Lower lobe of right lung (tissue), 2 donors: ENCODE measurements at places on chromosomes 5 and 9. TPM values are rescaled to one million over a fixed set of nuclear protein-coding genes. Genes with fewer than 3 reads are reported as not detected.

The OR1L4 gene
- not detected for total RNA-seq

The IGFBPL1 gene
- total RNA-seq: 0.35 TPM

The SLC34A3 gene
- not detected for total RNA-seq

- no peak for DNase-seq
Observed at GRCh38 chr5:160514866-160515265, 93.2 kb downstream of the PTTG1 start.

- no peak for DNase-seq
Observed at GRCh38 chr5:10856071-10856470, 95.0 kb upstream of the DAP start.

DNA sequence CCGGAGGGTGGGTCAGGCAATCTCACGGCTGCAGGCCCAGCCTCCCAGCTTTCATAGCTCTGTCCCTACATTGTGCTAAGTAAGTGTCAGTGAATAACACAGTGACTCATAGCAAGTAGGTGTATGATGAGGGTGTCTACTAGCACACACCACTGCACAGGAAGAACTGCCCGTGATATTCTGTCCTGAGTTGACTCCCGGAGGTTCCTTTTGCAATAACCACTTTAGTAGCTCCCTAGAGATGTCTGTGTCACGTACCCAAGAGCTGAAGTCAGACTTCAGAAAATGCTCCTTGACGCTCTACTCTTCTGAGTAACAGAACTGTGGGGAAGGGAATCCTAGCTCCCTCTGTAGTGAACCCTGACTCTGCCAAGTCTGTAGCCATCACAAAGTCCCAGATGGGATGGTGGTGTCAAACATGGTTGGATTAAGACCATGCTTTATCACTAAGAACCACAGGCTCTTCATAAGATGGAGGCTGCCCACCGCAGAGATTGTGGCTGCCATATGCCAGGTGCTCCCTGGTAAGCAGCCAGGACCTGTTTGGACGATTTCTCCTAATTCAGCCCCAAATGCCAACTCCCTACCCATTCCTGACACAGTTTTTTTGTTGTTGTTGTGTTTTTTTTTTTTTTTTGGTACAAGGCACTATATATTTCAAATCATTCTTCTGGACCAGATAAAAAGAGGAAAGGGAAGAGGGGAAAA lies 352.6 kb upstream of the PANK3 start:
- DNase-seq: no peak

DNA sequence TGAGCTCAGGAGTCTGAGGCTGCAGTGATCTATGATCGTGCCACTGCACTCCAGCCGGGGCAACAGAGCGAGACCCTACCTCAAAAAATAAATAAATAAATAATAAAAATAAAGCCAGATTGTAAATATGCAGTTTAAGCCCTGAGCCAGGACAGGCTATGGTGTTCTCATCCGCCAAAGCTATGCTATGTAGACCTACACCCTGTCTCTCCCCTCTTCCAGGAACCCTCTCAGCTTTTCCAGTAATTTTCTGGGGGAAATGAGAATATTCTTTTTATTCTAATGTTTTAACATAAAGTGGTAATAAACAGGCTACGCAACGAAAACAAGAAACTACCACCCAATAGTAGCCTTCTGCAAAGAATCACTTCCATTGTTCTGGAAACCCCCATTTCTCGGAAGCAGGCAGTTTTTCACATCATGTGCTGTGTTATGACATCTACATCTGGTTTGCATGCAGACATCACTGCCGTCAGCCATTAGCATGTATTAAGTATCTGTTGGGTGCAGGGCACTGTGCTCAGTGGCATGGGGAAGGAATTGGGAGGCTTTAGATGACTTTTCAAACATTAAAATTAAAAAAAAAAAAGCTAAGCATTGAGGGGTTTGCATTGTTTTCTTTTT lies 38.0 kb upstream of the F2R start:
- no peak for DNase-seq

- no peak for DNase-seq
Observed at GRCh38 chr5:115179394-115180164, 9.9 kb upstream of the TRIM36 start.

GRCh38 chr9:136576269-136576626 lies 30.4 kb upstream of the NOTCH1 start:
- no peak for DNase-seq

The NMUR2 gene
- not detected for total RNA-seq

DNA sequence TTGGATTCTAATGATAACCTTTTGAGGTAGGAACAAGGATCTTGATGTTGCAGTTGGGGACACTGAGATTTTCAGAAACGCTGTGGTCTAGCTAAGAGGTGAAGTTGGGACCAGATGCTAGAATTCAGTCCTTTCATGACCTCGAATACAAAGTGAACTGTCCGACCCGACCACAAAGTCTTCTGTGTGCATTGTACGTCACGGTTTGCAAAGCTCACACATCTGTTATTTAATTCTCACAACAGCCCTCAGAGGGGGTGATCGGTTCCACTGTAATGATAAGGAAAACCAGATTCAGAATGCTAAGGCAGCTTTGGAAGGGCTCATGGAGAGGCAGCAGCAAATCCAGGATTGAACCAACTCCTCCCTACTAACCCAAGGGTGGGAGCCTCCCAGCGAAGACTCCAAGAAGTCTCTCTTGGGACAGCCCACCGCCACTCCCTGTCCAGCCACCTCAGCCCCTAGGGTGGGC lies 16.6 kb upstream of the KIF12 start:
- no peak for DNase-seq

- no peak for DNase-seq
Observed at GRCh38 chr5:68970617-68971016, 123.2 kb upstream of the SLC30A5 start.

The PCDHGA11 gene
- 3.2 TPM for total RNA-seq

DNA sequence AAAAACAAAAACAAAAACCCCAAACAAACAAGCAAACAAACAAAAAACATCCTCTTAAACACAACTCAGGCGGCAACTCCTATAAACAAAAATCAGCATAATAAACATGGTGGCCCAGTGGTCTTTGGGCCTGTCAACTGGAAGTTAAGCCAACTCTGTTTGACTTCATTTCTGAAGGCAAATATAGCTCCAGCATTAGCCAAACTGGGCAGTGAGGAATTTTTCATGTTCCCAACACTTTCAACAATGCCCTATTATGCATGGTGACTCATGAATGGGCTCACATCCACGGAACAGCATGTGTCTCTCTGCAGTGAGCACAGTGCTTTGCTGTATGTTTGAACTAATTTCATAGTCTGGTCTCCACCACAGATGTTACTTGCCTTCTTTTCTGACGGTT lies 143.9 kb upstream of the STC2 start:
- no peak for DNase-seq

The SLC34A1 gene
- total RNA-seq: not detected

- no peak for DNase-seq
Observed at GRCh38 chr5:110268283-110268682, 458.2 kb downstream of the TMEM232 start.

GRCh38 chr9:104970271-104970987 lies 42.5 kb upstream of the ABCA1 start:
- no peak for DNase-seq

DNA sequence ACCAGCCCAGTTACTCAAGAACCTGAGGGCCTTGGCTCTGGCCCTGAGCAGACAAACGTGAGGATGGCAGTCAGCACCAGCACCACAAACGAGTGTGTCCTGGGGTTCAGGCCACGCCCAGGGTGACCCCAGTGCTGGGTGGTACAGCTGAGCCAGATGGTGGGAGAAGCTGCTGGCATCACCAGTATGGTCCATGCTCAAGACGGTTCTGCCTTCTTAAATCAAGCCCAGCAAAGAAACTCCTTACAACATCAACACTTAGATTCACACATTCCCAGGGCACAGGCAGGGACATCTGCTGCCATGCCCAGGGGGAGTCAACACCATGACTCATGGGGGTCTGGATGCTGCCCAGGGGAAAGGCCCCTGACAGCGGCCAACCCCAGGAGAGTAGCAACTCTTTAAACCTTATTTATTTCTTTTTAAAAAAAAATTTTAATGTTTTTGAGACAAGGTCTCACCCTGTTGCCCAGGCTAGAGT lies 31.3 kb downstream of the IPPK start:
- DNase-seq: peak; percentile 32

GRCh38 chr5:66337626-66338226 lies 193.6 kb downstream of the SREK1 start:
- DNase-seq: no peak

GRCh38 chr5:138352071-138352721 lies at the start of gene KDM3B:
KDM3B (plus strand) TSS chr5:138352685; CDS start chr5:138352796, 111 bp downstream.
- peak; percentile 90 for DNase-seq

- no peak for DNase-seq
Observed at GRCh38 chr9:86868616-86869015, 78.7 kb downstream of the GAS1 start.

GRCh38 chr9:116951588-116952435 lies 264.7 kb downstream of the TRIM32 start:
- DNase-seq: no peak

The ADAMTS6 gene
- total RNA-seq: 3.0 TPM

The RAB14 gene
- 101 TPM for total RNA-seq

DNA sequence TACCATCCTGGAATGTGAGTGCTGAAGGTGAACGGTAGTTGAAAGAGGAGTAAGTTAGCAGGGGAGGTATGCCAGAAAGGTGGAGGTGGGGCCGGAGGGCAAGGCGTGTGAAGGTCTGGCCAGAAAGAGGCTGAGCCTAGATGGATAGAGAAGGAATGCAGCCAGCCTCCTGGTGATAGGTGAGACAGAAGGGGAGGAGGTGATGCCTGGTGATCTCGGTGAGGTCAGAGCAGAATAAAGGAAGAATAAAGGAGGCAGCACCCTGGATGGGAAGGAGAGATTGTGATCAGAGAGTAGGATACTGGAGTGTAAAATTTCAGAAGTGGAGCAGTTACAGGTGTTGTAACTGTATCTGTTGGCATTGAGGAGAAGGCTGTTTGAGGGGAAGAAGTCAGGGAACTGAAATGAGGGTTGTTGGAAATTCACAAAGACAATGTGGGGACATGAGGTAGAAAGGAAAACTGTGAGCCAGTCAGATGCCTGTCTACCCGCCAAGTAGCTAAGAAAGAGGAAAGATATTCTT lies 2.0 kb downstream of the GNG10 start:
- DNase-seq: no peak

DNA sequence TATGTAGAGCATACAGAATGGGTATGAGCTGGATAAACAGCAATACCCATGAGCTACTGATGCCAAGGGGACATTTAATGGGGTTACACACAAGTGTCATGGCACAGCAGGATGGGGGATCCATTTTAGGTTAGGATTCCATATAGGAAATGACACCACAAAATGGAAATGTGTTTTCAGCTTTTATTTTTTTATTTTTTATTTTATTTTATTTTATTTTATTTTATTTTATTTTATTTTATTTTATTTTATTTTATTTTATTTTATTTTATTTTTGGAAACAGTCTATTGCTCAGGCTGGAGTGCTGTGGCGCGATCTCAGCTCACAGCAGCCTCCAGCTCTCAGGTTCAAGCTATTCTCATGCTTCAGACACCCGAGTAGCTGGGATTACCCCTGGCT lies 11.6 kb downstream of the ZNF474 start:
- no peak for DNase-seq

DNA sequence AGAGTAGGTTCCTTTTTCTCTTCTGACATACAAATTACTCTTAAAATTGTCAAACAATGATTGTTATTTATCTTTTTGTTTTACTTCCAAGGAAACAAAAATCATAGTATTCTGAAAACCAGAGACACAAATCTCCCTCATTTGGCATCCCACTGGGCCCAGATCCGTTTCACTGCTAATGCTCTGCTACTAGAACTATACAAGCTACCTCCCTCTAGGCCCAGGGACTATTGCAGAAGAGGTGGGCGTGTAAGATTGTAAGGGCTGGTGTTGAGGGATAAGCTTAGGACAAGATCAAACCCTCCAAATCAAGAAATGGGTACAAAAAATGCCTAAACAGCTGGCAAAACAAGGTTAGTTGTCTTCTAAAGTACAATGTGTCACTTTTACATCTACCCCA lies 928.9 kb upstream of the CDH10 start:
- DNase-seq: no peak

GRCh38 chr5:24642022-24642421 lies 2.8 kb downstream of the CDH10 start:
- no peak for DNase-seq

DNA sequence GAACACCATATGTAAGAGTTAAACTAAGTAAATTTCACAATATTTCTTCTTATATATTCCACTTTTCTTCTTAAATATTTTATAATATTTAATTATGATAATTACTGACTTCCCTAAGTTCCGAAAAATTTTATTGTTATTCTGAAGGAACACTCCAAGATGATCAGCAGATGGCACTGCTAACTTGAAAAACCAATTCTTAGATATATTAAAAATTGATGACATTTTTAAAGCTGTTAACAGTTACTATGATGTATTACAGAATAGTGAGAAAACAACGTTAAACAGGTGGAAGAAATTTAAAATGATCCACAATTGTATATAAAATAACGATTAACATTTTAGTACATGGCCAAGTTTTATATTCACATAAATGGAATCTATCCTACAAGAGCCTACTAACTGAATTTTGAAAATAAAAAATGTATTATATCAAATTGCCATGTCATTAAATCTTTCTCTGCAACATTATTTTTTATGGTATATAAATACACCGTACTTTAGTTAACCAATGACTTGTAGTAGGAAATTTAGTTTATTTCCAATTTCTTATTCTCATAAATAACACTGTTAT lies 30.1 kb upstream of the MUSK start:
- no peak for DNase-seq

GRCh38 chr5:98529321-98529720 lies 244.1 kb upstream of the RGMB start:
- DNase-seq: no peak

GRCh38 chr9:105969636-105970035 lies 275.3 kb downstream of the TMEM38B start:
- no peak for DNase-seq

The LCN1 gene
- total RNA-seq: not detected

- DNase-seq: no peak
Observed at GRCh38 chr9:117827456-117827855, 123.3 kb downstream of the TLR4 start.

The PCDHGC3 gene
- total RNA-seq: 82.4 TPM

DNA sequence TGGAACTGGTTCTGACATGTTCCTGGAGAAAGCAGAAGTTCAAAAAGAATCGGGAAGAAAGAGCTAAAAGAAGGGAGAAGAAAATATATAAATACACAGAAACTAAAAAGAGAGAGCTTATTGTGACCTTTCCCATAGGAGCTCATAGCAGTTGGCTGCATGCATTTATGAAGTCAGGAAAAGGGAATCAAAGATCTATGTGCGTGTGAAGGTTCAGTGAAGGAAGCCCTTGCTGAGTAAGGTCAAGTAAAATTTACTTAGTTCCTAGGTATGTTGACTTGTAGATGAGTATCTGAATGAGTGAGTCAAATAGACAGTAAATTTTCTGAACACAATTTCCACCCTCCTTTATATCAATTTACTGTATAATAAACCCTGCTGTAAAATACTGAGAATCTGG lies 632.5 kb downstream of the SLCO4C1 start:
- no peak for DNase-seq

GRCh38 chr5:56140073-56140472 lies 93.1 kb downstream of the ANKRD55 start:
- DNase-seq: no peak

- DNase-seq: no peak
Observed at GRCh38 chr5:31972558-31972957, 201.6 kb downstream of the GOLPH3 start.

GRCh38 chr5:137693307-137693950 lies 42.5 kb downstream of the KLHL3 start:
- no peak for DNase-seq

GRCh38 chr5:178818094-178818493 lies 41.7 kb upstream of the ZNF354B start:
- DNase-seq: no peak

The SAPCD2 gene
- total RNA-seq: 0.86 TPM

GRCh38 chr5:57299986-57300385 lies 126.1 kb downstream of the GPBP1 start:
- DNase-seq: no peak

GRCh38 chr5:66769839-66770617 lies 173.8 kb downstream of the MAST4 start:
- DNase-seq: no peak
